ENCODE measurements at places on chromosomes 5 and 9. TPM values are rescaled to one million over a fixed set of nuclear protein-coding genes. Genes with fewer than 3 reads are reported as not detected.

GRCh38 chr5:135057233-135057632, 23.2 kb upstream of the PITX1 start:
- DNase-seq: no peak

DNA sequence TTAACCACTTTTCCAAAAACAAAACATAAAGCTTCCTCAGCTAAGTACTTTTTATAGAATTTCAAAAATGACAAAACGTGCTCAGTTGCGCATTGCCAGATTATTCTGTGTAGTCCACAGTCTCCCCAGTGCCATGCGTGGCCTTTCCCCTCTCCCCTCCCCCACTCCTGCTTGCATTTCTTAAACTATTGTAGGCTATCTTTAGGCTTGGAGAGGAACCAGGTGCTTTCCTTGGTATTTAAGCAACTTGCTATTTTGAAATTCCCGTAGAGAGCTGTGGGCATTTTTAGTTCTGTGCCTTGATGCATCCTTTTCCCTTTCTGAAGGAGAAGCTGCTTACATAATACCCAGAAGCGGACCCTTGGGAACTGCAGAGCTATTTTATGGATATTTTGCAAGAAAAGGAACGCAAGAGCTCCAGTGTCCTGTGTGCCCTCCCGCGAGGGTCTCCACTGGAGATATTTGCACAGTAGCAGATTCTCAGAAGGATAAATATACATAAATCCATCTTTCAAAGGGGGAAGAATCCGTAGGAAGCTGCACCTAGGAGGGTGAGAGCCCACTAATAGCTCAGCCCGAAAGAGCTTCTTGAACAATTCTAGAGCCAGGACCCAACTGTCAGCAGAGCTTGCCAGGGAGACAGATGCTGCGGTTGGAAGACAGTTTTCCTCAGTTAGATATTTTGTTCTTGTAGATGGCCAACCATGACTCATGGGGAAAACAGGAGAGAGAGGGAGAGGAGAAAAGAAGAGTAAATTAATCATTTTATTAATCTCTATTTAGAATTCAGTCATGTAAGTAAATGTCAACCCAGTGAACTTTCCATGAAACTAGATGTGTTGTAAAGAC, 1298.3 kb upstream of the WWC1 start:
- DNase-seq: no peak

GRCh38 chr9:128706671-128707381, 4.5 kb downstream of the PKN3 start:
- no peak for DNase-seq

- no peak for DNase-seq
These were observed 88.5 kb downstream of the FEM1C start for GRCh38 chr5:115456056-115456455.

GRCh38 chr5:163807781-163808180, 302.4 kb downstream of the MAT2B start:
- no peak for DNase-seq

DNA sequence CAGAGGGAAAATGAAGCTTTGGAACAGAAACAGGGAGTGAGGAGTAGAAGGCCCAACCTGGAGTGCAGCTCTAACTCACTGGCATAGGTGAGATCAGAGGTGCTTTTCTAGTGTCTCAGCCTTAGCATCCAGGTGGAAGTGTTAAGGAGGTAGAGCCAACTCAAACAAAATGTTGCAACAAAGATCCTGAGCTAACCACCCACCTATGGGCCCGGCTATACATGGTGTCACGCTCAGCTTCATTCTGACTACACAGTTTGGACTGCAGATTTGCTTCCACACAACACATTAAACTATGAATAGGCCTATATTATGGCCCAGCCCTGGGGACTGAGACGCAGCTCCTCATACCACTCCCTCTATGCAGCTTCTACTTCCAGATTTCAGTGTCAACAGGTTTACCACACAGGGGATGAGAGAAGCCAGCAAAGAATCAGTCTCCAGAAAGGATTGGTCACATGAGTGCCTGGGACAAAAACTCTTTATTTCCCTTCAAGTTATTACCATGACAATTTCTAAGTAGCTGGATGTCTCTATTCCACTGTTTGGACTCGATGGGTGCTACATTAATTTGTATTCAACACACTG, 9.0 kb downstream of the C5orf63 start:
- no peak for DNase-seq

DNA sequence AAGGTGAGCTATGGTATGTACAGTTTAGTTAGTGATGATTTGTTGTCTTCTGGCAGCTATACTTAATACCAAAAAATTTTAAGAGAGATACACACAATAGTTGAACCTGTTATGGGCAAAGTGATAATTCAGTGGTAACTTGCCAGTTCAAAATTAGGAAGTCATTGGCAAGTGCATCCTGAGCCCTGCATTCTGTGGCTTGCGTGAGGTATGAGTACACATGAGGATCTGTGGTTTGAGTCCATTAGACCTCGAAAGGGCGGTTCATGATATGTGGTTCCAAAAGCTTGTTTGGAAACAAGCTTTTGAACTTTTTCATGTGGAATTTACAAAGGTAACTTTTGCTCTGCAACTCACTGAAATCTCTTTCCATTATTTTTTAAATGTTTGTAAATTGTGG, 47.0 kb downstream of the GPR21 start:
- no peak for DNase-seq

GRCh38 chr9:34988218-34989002, 1.1 kb upstream of the DNAJB5 start:
- DNase-seq: no peak

DNA sequence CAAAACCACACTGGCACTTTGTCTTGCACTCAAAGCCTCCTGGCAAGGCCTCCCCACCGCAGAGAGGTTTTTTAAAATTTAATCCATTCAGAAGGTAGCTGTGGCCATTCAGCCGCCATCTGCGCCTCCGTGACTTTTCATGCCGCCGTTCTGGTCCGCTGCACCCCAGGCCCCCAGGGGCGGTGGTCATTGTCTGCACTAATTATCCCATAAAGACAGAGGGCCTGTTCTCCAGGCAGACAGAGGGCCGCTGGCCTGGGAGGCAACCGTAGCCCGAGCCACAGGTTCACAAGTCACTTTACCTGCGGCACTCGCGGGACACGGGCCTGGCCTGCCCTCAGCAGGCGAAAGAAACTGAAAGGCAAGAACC, 49.4 kb downstream of the EXD3 start:
- no peak for DNase-seq

GRCh38 chr5:143168171-143168741, 235.2 kb downstream of the NR3C1 start:
- no peak for DNase-seq

GRCh38 chr9:129497005-129497812, 123.7 kb downstream of the C9orf50 start:
- DNase-seq: no peak

DNA sequence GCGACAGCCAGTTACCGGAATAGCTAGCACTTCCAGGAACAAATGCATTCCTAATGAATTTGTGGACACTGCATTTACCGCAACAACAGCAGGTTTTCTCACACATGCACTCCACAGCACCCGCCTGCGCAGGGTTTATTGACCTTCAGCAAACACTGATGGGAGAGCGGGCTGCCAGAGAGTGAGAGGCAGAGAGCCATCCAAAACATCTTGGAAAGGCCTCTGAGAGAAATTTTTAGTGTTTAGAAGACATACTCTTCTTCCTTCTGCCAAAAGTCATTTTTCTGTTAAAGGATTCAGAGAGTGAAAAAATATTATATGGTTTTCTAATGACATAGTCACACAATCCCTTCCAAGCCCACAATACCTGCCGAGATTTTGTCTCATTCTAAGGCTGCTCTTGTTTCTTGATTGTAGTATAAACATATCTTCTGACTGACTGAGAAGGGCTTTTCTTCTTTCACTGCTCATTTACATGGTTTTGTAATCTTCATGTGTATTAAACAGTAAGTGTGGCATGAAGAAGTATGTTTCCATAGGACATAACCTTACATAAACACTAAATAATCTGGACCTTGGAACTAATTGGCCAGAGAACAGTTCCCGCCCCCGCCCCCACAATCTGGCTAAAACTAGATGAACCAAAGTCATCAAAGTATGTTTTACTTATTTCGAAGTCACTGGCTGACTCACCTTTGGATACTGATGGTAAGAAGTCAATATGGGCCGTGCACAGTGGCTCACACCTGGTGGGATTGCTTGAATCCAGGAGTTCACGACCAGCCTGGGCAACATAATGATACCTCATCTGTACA, 432.5 kb upstream of the MEF2C start:
- no peak for DNase-seq

DNA sequence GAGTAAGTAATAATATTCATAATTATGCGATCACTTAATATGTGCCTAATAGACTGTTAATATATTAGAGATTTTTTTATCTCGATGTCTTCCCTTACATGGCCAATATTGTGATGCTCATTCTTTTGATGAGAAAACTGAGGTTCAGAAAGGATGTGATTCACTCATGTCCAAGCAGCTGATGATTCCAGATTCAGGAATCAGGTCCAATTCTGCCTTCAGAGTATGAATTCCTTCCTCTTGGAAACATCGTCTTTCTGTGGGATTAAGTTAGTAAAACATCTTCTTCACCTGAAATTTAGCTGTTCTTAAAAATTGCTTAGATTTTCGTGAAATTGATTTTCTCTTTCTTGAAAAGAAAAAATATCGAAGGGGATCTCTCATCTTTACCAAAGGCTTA, 242.5 kb upstream of the RFX3 start:
- DNase-seq: no peak

- DNase-seq: no peak
These were observed 1243.0 kb upstream of the CDH9 start for GRCh38 chr5:28281351-28281750.

- DNase-seq: no peak
These were observed 48.6 kb upstream of the TLE1 start for GRCh38 chr9:81737871-81738507.

GRCh38 chr5:178357121-178357521, 124.5 kb upstream of the PHYKPL start:
- no peak for DNase-seq

GRCh38 chr5:108989761-108990392, 242.2 kb downstream of the FER start:
- DNase-seq: no peak

- DNase-seq: no peak
These were observed 7.3 kb downstream of the PRR7 start for GRCh38 chr5:177453852-177454396.

GRCh38 chr5:153831973-153832372, 206.7 kb downstream of the FAM114A2 start:
- DNase-seq: no peak

SMIM33 gene
- total RNA-seq: not detected

SNX18 gene
- total RNA-seq: 63.4 TPM

LECT2 gene
- total RNA-seq: not detected

C6 gene
- total RNA-seq: not detected

NUTM2G gene
- not detected for total RNA-seq

PCDHB9 gene
- 0.27 TPM for total RNA-seq

RALGPS1 gene
- total RNA-seq: 21.7 TPM

SPINK7 gene
- not detected for total RNA-seq

ANXA6 gene
- total RNA-seq: 367 TPM

DMRTA1 gene
- total RNA-seq: not detected

TSSK1B gene
- total RNA-seq: not detected

ALDH7A1 gene
- total RNA-seq: 0.95 TPM

FRMD3 gene
- total RNA-seq: 0.91 TPM

SLC6A7 gene
- total RNA-seq: not detected

INIP gene
- 31.1 TPM for total RNA-seq

All from activated B cell treated with CpG ODN at 0.5 μM for 24 hours (primary cell).